Lower leg skin (tissue), 4 donors: ENCODE measurements at places on chromosomes 7 and 10.

GRCh38 chr10:114749510-114749909 is 72.1 kb upstream of the FHIP2A start:
- no peak for DNase-seq

DNA sequence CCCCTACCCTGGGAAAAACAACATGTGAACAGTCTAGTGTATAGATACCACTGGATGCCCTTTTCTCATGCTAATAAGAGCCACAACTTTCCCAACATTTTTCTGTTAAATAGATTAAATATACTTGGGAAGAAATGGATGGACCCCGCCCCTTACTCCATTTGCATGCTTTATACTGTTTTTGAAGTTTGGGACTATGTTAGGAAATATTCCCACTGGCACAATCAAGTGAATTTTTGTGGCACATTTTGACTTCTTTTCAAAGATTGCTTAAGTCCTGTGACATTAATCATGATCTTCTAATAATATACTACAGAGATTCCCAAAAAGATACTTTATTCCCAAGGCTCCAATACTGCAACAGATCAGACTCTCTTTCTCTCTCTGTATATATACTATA is 216.6 kb downstream of the TWIST1 start:
- no peak for DNase-seq

DNA sequence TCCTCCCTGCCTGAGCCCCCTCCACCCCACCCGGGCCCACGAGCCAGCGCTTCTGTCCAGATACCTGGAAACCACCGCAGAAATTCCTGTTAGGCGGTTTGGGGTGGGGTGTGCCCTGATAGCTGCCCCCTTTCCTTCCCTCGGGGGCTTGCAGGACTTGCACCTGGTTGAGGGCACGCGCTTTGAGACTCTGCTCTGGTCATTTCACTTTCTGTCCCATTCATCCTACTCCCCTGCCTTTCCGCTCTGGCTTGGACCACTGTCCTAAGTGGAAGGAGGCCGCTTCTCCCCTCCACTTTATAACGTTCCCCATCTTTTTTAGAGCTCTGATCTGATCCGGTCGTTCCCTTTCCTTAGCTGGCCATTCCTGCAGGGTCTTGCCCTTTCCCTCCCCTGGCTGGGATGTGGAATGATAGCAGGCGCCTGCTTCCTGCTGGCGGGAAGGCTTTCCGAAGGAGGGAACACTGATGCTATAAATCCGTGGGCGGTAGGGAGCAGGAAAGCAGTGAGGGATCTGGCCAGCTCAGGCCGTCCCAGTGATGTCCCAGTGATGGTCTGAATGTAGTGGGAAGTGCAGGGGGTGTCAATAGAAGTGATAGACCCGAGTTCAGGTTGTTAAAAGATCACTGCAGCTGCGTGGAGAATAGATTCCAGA is 852 bp upstream of the PRKAR1B start:
- DNase-seq = peak; percentile 73

DNA sequence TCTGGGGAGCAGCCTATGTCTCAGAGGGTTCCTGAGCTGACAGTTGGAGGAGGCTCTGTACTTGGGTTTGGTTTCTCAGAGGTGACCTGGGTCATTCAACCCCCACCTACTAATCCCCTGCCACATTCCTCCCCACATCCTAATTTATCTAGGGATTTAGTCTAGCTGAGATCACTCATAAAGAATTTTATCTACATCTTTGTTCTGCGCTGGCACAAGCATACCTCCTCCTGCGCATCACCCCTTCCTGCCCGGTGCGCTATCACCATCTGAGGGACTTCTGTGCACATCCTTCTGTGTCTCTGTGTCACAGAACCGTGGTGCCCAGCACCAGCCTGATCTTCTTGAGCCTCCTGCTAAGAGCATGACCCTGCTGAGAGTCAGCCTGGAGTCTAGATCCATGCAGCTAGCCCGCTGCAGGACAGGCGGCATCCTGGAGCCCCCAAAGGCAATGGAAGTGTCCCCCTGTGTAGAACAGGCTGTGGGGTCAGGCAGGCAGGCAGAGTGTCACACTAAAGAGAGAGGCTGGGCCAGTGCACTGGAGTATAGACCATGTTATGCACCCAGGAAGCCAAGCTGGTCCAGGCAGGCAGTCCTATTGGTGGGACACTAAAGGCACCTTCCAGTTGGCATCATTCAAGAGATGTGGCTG is 63.6 kb downstream of the ARHGAP22 start:
- DNase-seq = peak; percentile 76

- no peak for DNase-seq
Observed at GRCh38 chr10:14837003-14837756, 657 bp downstream of the CDNF start.
